ENCODE measurements at places on chromosomes 4 and X.

DNA sequence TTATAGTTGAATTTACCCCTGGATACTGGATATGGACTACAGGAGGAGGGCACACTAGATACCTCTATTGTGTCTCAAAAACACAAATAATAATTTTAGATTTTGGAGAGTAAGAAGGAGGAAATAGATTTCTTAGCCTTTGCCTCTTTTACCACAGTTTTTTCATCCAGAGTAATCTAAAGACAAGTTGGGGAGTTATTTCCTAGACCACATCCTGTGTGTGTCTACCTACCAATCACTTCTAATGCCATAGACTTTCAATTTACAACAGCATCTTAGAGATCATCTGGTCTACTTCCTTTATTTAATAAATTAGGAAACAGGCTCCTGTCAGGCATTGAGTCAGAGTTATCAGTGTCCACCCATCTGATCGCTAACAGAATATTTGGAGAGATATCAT is 191.5 kb downstream of the EDA start:
- no peak for DNase-seq

DNA sequence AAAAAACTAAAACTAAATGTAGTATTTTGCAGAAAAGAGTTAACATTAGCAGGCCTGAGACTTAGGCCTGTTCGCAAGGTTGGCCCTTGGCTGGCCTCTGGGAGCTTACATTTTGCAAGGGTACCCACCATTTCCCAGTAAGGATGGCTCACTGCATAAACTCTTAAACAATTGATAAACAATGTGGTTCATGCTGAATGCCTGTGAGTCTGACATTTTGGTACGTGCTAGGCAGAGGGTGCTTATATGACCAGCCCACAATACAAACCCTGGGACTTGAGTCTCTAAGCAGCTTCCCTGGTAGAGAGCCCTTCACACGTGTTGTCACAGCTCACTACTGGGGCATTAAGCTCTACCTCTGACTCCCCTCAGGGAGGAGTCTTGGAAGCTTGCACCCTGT is 7.4 kb downstream of the PRPS2 start:
- DNase-seq = peak; percentile 39

DNA sequence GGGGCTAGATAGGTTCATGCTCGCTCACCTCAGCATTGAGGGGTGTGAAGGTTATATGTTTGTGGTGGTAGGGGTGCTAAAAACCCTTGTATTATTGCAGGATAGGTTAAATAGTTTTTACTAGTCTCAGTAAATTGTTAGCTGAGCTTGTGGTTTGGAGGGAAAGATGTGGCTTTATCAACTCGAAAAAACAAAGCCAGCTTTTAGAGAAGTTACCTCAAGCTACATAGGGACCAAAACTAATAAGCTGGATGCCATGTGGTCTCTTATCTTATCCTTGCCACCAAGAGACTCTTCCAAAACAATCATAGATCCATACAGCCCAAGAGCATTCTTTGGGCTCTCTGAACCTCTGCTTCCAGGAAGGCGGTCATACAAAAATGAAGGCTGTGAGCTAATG is 29.2 kb downstream of the MSN start:
- DNase-seq = no peak

DNA sequence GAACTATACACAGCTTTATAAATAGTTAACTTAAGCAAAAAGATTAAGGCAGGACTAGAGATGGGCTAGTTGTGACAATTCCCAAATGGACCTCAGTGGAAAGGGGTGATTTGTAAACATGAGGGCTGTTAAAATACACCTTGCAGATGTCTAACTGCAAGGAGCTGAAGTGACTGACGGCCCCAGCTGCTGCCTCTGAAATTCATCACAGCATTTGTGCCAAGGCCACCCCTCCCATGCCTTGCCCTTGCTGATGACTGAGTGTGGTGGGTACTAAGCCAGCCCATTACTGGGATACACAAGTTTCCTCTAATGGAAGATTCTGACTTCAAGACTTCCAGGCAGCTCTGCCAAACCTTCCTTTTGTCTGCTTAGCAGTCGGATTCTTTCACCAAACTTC is 23.7 kb upstream of the EGFL6 start:
- no peak for DNase-seq

DNA sequence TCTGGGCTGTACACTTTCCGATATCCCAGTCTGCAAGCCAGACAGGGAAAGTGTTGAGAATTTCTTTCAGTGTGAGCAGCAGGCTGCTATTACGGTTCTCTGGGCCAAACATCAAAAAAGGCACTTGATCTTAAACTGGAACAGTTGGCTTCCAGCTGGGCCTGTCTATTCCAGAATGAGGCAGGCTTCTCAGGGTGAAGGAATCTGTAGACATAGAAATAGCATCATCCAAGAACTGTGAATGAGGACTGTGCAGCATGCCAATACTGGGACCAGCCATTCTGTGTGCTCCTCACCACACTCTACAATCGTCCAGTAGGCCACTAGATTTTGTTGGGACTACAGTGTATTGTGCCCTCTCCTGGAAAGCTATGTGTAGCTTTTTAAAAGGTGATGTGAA is 31.1 kb downstream of the ART3 start:
- DNase-seq = peak; percentile 43

DNA sequence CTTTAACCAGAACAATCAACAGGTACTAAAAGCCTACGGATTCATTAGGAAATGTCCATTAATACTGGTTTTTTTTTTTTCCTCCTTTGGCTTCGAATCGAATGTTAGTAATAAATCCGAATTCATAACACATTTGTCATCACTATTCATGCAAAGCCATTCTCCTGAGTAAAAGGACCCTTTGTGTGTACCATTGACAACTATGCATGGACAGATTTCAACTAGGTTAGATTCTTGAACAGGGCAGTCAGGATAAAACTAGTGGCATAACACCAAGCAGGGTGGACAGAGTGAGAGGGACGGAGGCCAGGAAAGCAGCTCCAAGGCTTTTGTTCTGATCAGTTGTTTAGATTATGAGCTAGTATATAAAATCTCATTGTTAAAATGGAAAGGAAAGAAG is 1722.0 kb upstream of the TENM3 start:
- peak; percentile 0 for DNase-seq

GRCh38 chr4:13947921-13948320 is 320.4 kb upstream of the BOD1L1 start:
- no peak for DNase-seq

DNA sequence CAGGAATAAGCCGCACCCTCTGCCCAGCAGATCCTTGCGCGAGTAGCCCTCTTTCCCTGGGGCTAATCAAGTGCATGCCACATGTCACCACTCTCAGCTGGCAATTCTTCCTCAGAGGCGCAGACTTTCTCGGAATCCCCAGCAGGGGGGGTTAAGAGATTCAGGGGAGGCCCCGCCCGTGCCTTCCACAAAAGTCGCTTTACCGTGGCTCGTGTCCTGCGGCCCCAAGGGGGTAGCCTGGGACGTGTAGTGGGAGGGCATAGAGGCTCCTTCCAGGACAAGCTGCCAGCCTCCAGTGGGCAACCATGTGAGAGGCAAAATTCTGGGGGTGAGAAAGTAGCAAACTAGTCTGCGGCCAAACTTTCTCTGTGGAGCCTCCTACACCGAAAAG is 652 bp downstream of the SRPX start:
- peak; percentile 48 for DNase-seq

DNA sequence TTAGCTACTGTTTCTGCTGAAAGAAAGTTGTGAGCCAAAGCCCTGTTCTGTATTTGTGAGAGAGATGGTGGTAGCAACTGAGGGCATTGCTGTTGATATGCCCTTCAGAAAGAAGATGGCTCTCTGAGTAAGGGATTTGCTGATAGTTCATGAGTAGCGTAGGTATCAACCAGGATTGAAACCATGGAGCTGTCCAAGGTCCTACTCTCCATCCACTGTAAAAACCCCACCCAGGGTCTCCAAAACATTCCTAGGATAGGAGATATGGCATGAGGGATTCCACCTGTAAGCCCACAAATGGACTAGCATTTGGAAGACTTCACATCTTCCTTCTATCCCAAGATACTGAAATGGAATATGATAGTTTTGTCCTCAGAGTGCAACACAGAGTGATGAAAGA is 277.1 kb upstream of the PRKX start:
- no peak for DNase-seq

DNA sequence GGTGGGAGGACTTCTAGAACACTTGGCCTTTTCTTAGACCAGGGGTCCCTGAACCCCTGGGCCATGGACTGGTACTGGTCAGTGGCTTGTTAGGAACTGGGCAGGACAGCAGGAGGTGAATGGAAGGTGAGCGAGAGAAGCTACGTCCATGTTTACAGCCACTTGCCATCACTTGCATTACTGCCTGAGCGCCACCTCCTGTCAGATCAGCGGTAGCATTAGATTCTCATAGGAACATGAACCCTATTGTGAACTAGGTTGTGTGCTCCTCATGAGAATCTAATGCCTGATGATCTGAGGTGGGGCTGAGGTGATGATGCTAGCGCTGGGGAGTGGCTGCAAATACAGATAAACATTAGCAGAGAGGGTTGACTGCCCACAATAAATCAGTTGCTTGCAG is 100.9 kb upstream of the IGFBP7 start:
- DNase-seq = no peak

- no peak for DNase-seq
Observed at GRCh38 chr4:145822581-145822980, 116.0 kb downstream of the ZNF827 start.

DNA sequence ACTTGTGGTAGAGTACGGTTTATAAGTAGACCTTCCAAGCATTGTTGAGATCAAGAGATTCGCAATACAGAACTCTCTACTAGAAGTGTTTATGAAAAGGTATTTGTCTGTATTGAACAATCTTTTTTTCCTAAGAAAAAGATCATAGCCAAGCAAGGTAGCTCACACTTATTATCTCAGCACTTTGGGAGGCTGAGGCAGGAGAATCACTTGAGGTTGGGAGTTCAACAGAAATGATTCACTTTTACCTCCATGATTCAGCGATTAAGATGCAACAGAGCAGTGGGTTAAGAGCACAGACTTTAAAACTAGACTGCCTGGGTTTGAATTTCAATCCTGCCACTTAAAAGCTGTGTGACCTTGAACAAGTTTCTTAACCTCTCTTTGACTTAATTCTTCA is 74.3 kb downstream of the TMEM156 start:
- no peak for DNase-seq

DNA sequence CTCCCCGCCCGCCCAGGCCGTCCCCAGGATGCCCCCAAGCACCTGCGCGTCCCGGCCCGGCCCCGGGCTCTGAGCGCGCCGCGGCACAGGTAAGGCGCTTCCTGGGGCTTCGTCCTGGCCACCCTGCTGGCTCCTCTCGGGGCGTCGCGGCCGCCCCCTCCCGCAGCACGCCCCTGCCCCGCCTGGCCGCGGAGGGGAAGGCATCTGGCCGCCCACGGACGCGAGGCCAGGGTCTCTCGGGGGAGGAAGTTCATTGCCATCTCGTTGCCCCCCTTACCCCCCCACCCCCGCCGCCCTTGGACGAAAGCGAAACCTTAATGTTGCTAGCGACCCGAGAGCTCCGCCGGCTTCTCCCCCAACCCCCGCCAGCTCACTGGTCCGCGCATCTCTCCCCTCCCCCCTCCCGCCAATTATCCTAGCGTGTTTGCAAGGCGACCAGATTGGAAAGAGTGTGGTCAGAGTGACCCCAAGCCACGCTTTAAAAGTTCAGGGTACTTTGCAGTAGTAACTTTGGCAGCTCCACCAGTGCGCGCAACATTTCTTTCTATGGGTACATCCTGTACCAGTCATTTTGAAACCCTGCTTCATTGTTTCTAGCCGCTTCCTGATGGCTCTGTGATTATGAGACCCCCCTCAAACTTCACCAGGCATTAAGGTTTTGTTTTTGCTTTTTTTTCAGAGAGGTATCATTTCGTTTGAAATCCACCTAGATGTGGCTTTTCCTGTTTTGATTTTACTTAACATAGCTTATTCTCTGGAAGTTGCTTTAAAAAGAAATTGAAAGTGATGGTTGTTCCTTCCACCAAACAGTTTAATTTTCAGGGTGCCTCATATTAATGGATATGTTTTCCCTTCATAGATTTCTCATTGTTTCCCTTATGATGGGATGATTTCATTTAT is 626 bp downstream of the TBC1D1 start:
- DNase-seq = peak; percentile 26

GRCh38 chrX:17632942-17633341 is 104.4 kb upstream of the SCML1 start:
- DNase-seq = peak; percentile 25

- no peak for DNase-seq
Observed at GRCh38 chr4:178415925-178416324, 973.7 kb upstream of the AGA start.

DNA sequence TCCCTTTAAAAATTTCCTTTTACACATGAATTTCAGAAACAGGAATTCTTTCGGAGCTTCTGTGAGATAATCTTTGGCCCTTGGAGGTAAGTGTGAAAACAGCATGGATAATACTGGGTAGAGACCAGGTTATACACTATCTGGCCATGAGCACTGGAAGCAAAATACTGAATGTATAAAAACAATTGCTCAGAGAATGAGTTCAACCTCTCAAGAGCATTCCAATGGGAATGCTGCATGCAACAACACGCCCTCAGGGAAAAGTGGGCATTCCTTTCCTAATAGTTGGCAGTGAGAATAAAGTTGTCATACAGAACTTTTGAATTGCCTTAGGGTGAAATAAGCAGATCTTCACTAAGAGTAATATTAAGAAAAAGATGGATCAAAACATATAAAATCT is 574.8 kb upstream of the DIPK2B start:
- DNase-seq = no peak

GRCh38 chrX:45980726-45981125 is 564.5 kb downstream of the ZNF674 start:
- DNase-seq = no peak

DNA sequence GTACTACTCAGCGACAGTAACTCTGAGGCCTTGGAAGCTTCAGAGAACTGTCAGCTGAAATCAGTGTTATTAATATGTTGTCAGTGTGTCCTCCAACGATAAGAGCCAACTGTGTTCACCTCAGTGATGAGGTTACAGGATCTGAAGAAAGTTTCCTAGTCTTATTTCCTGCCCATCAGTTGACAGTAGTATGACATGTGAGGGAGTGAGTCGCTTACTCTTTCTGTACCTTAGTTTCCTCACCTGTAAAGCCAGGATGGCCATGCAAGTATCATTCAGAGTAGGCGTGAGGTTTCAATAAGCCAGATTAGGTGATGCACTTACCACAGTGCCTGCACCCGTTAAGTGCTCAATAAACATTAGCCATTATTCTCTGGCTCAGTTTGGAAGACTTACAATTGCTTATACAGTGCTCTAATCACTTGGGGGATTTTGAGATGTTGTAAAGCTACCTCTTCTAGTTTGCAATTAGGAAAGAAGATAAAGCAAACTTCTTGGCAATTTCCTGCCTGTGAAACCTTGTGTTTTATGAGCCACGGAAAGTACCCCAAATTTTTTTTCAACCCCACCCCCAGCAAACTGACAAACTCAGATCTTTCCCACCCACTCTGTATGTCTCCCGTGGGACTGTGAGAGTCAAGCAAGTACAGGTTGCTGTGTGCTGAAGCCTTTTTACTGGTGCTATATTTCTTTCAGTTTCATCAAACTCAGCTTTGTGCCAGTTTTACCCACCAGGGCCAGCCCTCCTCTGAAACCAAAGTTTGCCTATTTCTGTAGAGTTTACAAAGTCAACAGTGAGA is 62.2 kb downstream of the ANXA3 start:
- no peak for DNase-seq

GRCh38 chr4:16603178-16603577 is 295.3 kb downstream of the LDB2 start:
- DNase-seq = no peak

GRCh38 chr4:624705-625590 is at the start of gene PDE6B:
Gene PDE6B (plus strand): TSS chr4:625573. CDS start chr4:625627, 54 bp downstream.
- no peak for DNase-seq

- DNase-seq = no peak
Observed at GRCh38 chrX:8729811-8730210, 2.1 kb downstream of the ANOS1 start.

GRCh38 chrX:2888309-2888708 is 40.8 kb downstream of the ARSD start:
- no peak for DNase-seq

- no peak for DNase-seq
Observed at GRCh38 chrX:136814847-136815750, 34.4 kb upstream of the ARHGEF6 start.
